ENCODE measurements at places on chromosomes 13 and 19.

DNA sequence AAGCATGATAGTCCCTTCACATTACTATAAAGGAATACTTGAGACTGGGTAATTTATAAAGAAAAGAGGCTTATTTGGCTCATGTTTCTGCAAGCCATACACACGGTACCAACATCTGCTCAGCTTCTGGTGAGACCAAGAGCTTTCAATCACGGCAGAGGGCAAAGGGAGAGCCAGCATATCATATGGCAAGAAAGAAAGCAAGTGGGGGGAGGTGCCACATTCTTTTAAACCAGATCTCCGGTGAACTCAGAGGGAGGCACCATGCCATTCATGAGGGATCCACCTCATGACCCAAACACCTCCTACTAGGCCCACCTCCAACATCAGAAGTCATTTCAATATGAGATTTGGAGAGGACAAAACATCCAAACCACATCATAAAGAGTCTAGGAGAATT is 20.3 kb downstream of the XPO4 start:
- peak; percentile 83 for DNase-seq
- H3K27ac ChIP-seq, result no peak overlapping the region
- H3K4me3 ChIP-seq, result peak overlapping the region; percentile 19
- peaks cover 3% of the 10 kb centered on the region for H3K4me1 ChIP-seq
- H3K27me3 ChIP-seq, result no peaks in the 10 kb centered on the region
- no peaks in the 10 kb centered on the region for H3K36me3 ChIP-seq

DNA sequence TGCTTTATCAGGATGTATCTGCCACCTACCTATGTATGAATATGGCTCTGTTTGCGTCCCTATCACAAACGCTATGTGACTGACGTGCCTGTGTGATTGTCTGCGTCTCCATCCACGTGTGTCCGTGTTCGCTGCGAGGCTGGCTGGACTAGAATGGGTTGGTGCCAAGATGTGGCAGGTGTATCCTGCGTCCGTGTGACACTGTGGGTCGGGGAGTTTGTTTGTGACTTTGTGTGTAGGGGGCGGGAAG is 6.7 kb upstream of the HOOK2 start:
- peak overlapping the region; percentile 72 for H3K4me3 ChIP-seq
- H3K27me3 ChIP-seq, result no peaks in the 10 kb centered on the region
- no peaks in the 10 kb centered on the region for H3K36me3 ChIP-seq
- H3K27ac ChIP-seq, result no peak overlapping the region
- peaks cover 4% of the 10 kb centered on the region for H3K4me1 ChIP-seq

DNA sequence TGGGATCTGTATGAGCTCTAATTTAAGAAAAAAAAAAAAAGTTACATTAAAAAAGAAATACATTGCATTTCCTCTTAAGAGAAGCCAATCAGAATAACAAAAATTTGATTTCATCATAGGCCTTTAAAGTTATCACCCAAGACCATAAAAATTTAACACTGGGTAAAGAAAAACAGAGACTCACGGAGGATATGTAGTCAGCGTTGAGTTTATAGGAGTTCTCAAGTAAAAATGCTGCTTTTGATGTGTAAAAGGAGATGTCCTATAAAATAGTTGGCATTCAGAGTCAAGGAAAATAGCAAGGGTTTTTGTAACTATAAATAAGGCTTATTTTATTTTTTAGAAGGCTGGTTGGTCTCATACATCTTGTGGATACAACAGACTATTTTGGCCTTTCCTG is 191.1 kb downstream of the EFNB2 start:
- DNase-seq, result no peak
- H3K27me3 ChIP-seq, result no peaks in the 10 kb centered on the region
- H3K4me3 ChIP-seq, result no peak overlapping the region
- H3K4me1 ChIP-seq, result peaks cover 13% of the 10 kb centered on the region

DNA sequence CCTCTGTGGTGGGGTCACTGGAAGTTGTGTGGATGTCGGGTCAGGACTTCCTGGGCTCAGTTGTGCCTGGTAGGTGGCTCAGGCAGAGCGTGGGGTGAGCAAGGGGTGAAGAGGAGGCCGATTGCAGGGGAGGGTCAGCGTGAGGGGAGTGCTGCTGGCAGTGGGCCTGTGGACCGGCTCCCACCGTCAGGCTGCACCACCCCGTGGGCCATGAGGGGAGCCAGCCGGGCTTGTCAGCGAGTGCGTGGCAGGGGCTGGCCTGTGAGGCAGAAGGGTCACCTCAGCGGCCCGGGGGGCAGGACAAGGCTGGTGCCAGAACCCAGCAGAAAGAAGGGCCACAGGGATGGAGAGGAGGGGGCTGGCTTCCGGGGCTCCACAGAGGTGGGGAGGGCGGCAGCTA is 13.3 kb downstream of the RAB8A start:
- H3K27ac ChIP-seq, result no peak overlapping the region
- DNase-seq, result no peak
- H3K4me3 ChIP-seq, result no peak overlapping the region
- no peaks in the 10 kb centered on the region for H3K27me3 ChIP-seq

- H3K36me3 ChIP-seq, result no peaks in the 10 kb centered on the region
- H3K27me3 ChIP-seq, result no peaks in the 10 kb centered on the region
- H3K4me3 ChIP-seq, result no peak overlapping the region
- no peaks in the 10 kb centered on the region for H3K4me1 ChIP-seq
- no peak for DNase-seq
Observed at GRCh38 chr19:32131005-32131404, 214.4 kb upstream of the ZNF507 start.

DNA sequence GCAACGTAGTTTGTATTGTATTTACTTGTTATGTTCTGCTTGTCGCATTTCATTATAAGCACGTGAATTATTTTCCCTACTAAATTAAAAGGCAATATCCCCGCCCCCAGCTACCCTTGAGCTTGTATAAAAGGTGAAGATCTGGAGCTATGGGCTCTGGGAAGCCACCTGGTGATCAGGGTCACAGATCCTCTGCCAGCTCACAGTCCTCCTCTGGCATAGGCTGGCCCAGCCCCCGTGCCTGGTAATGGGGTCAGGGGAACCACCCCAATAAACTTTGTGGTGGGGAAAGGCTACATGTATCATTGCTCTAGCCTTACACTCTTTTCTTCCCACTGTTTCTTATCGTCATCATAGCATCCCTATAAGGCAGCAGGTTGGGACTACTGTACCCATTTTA is 190.2 kb upstream of the TSHZ3 start:
- peak; percentile 4 for DNase-seq
- H3K4me1 ChIP-seq, result peaks cover 5% of the 10 kb centered on the region
- H3K27ac ChIP-seq, result no peak overlapping the region

DNA sequence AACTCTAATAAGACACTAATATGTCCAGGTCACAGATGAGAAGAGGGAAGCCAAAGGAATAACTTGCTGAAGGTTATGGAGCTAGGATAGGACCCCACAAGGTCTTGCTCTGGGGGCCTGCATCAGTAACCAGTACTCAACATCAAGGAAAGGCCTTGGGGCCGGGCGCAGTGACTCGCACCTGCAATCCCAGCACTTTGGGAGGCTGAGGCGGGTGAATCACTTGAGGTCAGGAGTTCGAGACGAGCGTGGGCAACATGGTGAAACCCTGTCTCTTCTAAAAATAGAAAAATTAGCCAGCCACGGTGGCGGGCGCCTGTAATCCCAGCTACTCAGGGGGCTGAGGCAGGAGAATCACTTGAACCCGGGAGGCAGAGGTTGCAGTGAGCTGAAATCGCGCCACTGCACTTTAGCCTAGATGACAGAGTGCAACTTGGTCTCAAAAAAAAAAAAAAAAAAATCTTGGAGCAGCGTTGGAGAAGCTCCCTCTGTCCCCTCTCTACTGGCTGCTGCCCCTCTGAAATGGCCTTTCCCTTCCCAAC is 1.8 kb downstream of the LONP1 start:
- peaks cover 27% of the 10 kb centered on the region for H3K36me3 ChIP-seq
- H3K27ac ChIP-seq, result no peak overlapping the region
- peaks cover 3% of the 10 kb centered on the region for H3K4me1 ChIP-seq
- no peaks in the 10 kb centered on the region for H3K27me3 ChIP-seq
- H3K4me3 ChIP-seq, result peak overlapping the region; percentile 94
- no peak for DNase-seq

DNA sequence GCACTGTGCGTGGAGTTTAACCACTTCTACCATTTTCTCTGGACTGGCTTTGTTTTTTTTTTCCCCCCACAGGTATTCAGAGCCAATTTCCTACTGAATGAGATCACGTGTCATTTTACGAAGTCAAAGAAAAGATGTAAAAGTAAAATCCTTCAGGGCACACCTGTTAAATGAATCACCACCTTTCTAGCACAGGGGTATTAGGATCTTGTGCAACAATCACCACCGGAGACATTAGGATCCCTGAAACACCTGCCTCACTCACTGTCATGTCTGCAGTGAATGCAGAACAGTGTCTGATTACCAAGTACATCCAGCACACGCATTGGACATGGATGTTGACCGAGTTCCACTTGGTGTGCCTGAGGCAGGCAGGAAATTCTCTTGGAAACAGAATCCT is 17.2 kb downstream of the BRD4 start:
- no peak overlapping the region for H3K27ac ChIP-seq
- H3K36me3 ChIP-seq, result peaks cover 6% of the 10 kb centered on the region
- no peak overlapping the region for H3K4me3 ChIP-seq
- H3K4me1 ChIP-seq, result peaks cover 23% of the 10 kb centered on the region
- no peaks in the 10 kb centered on the region for H3K27me3 ChIP-seq

- H3K4me3 ChIP-seq, result no peak overlapping the region
- DNase-seq, result peak; percentile 88
- H3K4me1 ChIP-seq, result peaks cover 17% of the 10 kb centered on the region
- H3K27ac ChIP-seq, result peak overlapping the region; percentile 62
- H3K36me3 ChIP-seq, result no peaks in the 10 kb centered on the region
Observed at GRCh38 chr13:97267418-97268059, 45.4 kb downstream of the MBNL2 start.

DNA sequence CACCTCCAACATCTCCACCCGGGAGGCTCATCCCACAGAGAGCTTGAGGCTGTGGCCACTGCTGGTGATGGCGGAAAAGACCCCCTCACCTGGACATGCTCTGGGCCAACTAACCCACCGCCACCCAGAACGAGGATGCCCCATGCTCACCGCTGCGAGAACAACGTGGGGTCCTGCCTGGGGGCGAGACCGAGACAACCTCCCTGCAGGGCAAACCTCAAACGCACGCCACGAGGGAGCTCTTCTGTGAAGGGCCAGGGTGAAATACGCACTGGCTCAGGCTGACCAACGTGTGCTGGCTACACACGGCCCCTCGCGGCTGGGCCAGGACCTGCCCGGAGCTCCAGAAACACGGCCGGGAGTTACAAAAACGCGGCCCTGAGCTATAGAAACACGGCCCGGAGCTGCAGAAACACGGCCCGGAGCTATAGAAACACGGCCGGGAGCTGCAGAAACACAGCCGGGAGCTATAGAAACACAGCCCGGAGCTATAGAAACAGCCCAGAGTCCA is 19.0 kb upstream of the PLPP2 start:
- H3K4me1 ChIP-seq, result no peaks in the 10 kb centered on the region
- DNase-seq, result no peak
- no peaks in the 10 kb centered on the region for H3K27me3 ChIP-seq
- no peak overlapping the region for H3K4me3 ChIP-seq
- peaks cover 47% of the 10 kb centered on the region for H3K36me3 ChIP-seq

DNA sequence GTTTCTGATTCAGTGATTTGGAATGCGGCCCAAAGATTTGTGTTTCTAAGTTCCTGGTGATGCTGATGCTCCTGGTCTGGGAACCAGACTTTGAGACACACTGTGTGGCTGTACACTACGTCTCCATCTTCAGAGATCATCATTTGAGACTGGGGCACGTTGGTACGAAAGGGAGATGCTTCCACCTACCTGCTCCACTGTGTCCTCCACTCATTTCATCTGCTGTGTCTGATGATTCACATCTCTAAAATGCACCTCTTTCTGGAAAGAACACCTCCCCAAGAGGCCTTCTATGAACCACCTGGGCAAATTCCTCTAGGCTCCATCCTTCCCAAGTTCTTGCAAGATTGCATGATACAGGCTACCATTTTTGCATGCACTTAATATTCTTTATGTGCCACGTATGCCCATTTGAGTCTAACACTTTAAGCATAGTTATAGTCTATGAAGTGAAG is 58.6 kb downstream of the ERCC5 start:
- no peak overlapping the region for H3K27ac ChIP-seq
- H3K36me3 ChIP-seq, result no peaks in the 10 kb centered on the region
- H3K4me1 ChIP-seq, result no peaks in the 10 kb centered on the region
- H3K27me3 ChIP-seq, result no peaks in the 10 kb centered on the region
- no peak overlapping the region for H3K4me3 ChIP-seq
- no peak for DNase-seq
